ENCODE measurements at places on chromosomes 2 and 18.

DNA sequence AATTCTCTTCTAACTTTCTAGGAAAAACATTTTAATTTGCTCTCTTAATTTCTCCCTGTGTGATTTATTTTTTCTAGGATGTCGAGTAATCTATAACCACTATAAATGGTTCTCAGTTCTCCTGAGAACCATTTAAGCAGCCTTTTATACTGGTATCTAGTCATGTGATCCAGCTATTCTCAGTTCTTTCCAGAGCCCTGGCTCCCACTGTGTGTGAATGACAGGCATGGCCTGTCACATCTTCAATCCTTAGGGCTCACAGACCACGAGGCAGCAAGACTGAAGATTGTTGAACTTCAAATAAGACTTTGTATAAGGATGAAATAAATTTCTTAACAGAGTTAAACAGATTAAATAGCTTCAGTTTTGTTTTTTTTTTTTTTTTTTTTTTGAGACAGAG is 219.4 kb downstream of the HNMT start:
- no peak for DNase-seq

GRCh38 chr18:10349561-10349960 is 104.9 kb upstream of the APCDD1 start:
- DNase-seq = no peak

DNA sequence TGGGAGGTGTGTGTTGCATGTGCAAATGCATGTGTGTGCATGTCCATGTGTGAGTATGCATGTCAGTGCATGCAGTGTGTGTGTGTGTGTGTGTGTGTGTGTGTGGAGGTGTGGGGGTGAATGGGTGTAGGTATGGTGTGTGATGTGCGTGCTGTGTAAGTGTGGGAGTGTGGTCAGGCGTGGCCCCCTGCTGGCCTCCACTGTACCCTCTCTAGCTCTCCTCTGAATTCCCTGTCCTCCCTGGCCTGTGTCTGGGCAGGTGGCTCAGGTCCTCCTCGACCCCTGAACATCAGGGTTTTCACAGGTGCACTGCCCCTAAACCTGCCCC is 230.2 kb downstream of the CELF4 start:
- DNase-seq = no peak

DNA sequence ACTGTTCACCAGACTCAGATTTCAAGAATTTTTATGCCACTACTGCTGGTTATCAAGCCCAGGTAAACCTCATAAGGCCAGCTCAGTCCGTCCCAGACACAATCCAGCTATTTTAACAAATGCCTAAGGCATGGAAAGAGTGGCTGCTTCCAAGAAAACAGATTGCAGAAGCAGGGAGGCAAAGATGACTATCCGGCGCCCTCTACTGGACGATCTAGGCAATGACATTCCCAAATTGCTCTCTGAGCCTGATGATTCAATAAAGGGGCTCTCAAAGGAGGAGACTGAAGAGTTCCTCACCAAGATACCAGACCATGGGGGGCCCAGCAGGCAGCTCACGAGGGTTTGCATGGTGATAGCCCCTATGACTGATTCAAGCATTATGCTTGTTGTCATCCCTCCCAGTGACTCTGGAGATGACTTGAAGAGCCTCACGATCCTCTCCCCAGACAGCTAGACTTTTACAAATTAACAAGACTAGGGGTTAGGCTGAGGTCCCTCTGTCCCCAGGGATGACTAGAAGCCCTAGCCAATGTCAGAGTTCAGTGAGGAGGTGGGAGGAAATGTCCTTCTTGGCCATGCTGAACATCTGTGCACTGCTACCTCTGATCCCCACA is 25.0 kb downstream of the SERPINB8 start:
- DNase-seq = no peak

- DNase-seq = no peak
Observed at GRCh38 chr2:99571954-99572353, 82.1 kb upstream of the REV1 start.

DNA sequence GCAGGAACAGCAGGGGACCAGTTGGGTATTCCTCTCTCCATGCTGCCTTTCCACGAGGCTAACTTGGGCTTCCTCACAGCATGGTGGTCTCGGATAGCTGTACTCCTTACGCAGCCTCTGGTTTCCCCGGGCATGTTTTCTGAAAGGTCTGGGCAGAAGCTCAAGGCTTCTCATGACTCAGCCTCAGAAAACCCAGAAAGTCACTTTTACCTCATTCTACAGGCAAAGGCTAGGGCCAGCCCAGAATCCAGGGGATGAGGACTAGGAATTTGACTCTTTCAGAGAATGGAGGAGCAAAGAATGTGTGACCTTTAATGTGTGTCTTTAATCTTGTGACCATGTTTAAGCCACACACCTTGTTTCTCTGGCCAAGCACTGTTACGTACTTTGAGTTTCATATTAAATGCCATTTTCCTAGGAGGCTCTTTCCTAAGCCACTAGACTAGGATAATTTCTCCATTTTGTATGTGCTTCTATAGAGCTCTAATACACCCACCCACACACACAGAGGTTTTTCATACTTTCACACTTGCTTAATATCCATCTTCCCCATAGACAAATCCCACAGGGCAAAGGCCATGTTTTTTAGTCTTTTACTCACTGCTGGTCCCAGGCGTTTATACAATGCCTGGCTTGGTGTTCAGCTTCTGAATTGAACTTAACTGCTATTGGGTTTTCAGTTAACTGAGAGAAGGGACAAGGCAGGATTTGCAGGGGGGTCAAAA is 77.3 kb downstream of the LONRF2 start:
- no peak for DNase-seq

DNA sequence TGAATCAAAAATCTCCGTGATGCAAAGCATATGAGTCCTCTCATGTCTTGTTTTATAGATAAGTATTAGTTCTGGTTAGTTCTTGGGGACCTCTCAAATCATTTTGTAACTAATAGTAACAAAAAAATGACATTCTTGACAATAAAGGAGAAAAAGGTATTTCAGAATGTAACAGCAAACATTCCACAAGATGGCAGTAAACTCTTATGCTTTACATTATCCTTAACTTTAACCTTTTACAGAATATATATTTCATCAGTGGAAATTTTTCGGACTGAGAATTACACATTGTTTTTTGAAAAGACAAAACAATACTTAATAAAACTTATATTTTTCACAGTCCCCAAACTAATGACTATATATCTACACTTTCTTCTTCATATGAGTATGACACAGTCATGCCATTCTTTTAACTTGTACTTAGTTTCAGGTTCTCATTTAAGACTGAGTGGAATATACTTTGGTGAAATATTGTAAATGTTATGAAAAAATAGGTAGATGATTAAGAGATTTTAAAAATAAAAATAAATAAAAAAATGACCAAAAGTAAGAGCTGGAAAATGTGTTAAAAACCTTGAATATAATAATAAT is 142.9 kb upstream of the NXPH2 start:
- no peak for DNase-seq

GRCh38 chr2:120568975-120569268 is 166.7 kb upstream of the GLI2 start:
- no peak for DNase-seq

GRCh38 chr2:151251012-151251411 is 10.7 kb downstream of the RBM43 start:
- DNase-seq = no peak

DNA sequence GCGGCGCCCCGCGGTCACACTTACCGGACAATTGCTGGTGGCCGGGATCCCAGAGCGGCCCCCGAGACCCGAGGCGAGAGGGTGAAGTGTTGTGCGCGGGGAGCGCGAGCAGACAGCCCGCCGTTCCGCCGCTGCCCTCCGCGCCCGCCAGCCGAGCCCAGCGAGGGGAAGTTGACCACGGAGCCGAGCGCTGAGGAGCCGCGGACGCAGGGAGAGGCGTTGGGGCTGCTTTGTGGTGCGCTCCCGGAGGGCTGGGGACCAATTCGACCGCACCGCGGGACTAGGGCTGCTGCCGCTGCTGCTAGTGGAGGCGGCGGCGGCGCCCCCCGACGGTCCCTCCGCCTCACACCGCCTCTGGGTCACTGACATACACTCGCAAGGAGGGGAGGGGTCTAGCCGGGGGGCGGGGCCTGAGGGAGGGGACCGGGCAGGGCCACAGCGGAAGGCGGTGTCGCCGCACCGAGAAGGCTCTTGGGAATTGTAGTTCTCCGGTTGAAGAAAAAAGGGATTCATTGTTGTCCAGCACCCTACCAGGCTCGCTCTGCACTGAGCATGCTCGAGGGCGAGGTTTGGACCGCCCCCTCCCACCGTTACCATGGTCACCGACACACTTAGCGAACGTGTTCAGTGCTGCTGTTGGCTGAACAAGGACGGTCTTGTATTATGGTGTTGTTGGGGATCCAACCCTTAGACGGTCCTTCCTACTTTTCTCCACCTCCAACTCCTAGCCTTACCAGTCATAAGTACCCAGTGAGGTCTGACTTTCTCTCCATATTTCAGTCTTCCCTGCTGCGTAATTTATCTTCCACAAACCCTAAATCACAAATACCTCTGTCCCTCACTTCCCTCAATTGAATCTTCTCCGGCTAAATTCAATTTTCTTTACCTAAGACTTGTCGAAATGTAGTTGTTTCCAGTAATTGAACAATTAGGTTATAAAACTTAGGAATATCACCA is at the start of gene PELI1:
TSS of gene PELI1 (minus strand) at position 364 of the 957 bp plus-strand sequence. CDS start 36,110 bp downstream, outside the sequence.
- peak; percentile 82 for DNase-seq

DNA sequence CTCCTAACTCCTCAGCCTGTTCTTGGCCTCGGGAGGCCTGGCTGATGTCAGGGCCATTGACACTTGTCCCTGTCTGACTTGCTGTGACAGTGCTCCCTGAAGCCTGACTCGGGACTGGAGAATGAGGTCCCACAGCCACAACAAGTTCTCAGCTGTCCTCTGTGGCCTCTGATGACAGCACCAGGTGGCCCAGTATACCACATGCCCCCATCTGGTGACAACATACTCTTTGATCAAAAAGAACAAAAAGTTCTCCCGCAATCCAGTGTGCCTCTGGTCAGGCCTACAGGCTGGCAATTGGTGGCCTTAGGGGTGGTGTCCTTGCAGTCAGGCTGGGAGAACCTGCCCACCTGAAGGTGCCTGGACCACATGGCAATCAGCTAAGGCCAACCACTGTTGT is 102.6 kb downstream of the SEPTIN10 start:
- DNase-seq = no peak

All from activated CD4-positive, CD25-positive, alpha-beta regulatory T cell treated with anti-CD3 and anti-CD28 coated beads, Interleukin-2, amount 50 U/mL, for 16 hours (primary cell).